ENCODE measurements at places on chromosomes 5 and 9.
A peak's percentile ranks its signal among the peaks of the same experiment; 100 is the strongest.

- DNase-seq = no peak
These were observed 12.6 kb downstream of the JAK2 start for GRCh38 chr9:4997631-4998030.

DNA sequence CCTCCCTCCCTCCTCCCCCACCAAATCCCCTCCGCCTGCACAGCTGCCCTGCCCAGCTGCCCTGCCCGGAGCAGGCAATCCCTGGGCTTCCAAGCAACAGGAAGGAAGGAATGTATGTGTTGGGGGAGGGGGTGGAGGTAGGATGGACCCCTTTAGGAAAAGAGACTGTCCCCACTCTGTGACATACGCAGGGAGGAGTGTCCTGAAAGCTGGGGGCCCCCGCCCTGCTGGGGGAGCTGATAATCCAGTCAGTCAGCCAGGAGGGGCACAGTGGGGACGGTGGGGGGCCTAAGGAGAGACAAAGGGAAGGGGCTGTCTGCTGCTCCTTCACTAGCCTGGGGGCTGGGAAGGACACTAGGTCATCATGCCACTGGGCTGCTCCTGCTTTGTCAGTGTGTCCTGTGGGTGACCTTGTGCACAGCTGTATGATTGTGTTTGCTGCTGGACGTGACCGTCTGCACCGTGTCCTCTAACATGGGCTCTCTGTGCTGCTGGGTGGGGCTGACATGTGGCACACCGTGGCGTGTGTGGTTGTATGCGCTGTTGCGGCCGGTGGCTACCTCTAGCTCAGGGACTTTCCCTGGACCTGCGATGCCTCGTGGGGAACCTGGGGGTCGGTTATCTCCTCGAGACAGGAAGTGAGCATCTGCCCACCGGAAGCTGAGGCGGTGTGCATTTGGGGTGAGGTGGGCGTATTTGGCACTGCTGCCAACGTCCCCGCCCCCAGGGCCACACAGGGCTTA, 3.0 kb downstream of the N4BP3 start:
- DNase-seq = no peak

DNA sequence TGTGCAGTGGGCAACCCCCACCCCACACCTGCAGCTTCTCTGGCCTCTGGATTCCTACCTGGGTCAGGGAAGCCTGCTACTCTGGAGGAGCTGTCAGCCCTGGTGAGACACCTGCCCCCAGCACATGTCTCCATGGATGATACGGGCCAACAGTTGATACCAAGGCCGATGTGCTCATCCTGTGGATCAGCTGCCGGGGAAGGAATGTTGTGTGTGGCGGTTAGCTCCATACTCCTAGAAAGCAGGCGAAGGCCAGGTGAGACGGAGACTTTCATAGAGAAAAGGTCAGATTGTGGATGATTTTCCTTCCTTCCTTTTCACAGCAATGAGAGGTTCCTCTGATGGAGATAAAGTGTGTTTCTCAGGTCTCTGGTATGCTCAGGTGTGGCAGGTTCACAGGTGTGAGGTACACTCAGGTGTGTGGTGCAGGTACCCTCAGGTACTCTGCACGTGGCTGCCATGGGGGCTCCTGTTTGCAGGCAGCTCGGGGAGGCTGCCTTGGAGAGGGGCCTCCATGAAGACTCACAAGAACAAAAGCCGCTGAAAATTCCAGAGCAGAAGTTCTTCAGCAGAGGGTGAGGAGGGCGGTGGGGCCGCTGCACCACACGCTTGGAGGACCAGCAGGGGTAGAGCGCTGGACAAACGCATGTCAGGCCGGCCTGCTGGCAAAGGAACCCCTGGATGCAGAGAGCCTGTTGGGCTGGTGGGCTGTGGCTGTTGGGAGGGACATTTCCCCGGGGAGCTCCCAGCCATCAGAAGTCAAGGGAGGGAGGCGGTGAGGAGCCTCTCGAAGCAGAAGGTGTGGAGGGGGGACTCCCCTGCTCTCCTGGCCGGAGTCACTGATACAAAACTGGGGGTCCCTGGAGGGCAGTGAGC, 5.1 kb upstream of the AHRR start:
- no peak for DNase-seq

DNA sequence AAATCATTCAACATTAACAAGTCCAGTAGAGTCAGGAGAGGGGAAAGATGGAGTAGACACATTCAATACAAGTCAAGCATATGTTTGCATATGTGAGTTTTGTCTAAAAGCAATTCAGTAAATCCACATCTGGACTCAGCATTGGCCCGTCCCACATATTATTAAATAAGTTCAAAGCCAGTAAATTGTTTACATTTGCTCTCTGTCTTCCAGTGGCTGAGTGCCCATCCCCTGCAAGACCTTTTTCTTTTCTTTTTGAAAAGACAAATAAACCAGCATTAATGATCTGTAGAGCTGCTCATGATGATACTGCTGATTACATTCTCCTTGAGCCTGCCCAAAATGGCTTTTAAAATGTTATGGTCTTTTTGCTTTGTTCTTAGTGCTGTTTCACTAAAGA, 71.1 kb downstream of the TNC start:
- DNase-seq = no peak

- DNase-seq = peak; percentile 78
These were observed 750 bp downstream of the DNM1 start for GRCh38 chr9:128203707-128204551.

GRCh38 chr9:23573800-23574199, 252.2 kb downstream of the ELAVL2 start:
- no peak for DNase-seq

GRCh38 chr5:54469622-54470021, 14.1 kb downstream of the HSPB3 start:
- DNase-seq = no peak

DNA sequence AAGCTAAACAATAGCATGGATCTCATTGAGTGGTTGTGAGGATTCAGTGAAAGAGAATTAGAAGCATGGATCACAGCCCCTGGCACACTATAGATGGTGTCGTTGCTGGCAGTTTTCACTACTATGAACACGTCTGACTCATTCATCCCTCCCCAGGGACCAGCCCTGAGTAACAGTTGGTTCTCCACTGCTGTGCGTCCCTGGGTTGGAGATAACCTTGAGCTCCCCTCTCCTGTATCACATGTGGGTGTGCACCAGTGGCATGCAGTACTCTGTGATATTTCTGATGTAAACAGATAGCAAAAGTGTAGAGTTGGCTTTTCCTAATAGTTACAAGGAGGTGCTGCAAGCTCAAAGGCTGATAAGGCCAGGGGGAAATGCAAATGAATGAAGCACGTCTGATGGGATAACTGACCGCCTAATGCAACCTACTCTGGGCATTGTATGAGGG, 8.8 kb upstream of the LCP2 start:
- DNase-seq = peak; percentile 21

DNA sequence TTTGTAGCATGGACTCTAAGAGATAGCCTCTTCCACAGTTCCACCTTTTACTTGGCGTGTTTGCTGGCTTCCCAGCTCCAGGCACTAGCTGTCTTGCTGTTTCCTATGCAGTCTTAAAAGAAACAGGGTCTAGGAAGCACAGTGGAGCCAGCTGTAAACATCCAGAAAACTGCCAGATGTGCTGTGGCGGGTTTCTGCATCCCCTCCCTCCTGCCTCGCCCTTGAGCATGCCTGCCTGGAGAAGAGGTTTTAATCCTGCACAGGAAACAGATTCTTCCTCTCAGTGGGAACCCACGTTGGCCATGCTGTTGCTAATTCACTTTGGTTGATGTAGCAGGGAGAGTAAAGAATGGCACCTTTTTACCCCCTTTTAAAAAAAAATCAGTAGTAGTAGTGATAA, 121.3 kb downstream of the RPS23 start:
- no peak for DNase-seq

- no peak for DNase-seq
These were observed 208.9 kb downstream of the PBX3 start for GRCh38 chr9:125956102-125956501.

- no peak for DNase-seq
These were observed 61.4 kb downstream of the SMIM23 start for GRCh38 chr5:171847026-171847425.

DNA sequence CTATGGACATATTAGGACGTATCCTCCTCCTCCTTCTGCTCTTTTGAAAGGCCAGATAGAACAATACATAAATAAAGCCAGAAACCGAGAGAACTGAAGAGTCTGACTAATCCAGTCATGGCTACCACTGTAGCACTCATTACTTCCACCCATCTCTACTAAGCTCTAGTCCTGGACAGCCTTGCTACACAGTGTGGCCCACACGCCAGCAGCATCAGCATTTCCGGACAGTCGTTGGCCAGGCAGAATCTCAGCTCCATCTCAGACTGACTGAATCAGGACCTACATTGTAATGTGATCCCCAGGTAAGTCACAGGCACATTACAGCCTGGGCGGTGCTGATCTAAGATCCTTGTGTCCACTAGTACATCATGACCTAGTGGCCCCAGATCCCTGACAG, 182.9 kb downstream of the DRD1 start:
- DNase-seq = no peak

GRCh38 chr5:138656916-138657315, 81.7 kb upstream of the HSPA9 start:
- DNase-seq = no peak

GRCh38 chr9:120928015-120928482, 1.5 kb upstream of the TRAF1 start:
- no peak for DNase-seq

GRCh38 chr9:112212926-112213325, 37.8 kb upstream of the SUSD1 start:
- DNase-seq = no peak

- DNase-seq = no peak
These were observed 584 bp downstream of the USP20 start for GRCh38 chr9:129835860-129836223.

GRCh38 chr9:127089631-127090081, 32.8 kb downstream of the ANGPTL2 start:
- no peak for DNase-seq

DNA sequence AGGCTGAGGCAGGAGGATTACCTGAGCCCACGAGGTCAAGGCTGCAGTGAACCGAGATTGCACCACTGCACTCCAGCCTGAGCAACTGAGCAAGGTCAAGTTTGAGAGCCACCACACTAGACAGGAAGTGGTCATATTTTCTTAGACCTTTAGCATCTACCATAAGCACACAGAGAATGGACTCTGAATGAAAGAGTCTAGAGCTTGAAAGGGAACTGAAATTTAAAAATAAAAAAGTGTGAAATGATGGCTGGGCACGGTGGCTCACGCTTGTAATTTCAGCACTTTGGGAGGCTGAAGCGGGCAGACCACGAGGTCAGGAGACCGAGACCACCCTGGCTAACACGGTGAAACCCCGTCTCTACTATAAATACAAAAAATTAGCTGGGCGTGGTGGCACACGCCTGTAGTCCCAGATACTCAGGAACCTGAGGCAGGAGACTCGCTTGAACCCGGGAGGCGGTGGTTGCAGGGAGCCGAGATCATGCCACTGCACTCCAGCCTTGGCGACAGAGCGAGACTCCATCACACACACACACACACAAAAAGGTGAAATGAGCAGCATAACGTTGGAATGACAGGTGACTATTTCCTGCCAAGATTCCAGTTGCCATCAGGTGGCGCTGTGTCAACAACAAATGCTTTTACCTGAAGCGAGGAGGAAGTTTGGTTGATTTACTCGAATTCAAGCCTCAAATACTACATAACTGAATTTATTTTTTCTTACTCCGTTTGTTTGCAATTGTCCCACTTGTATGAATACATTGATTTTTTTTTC, 21.3 kb upstream of the AK3 start:
- peak; percentile 47 for DNase-seq

DNA sequence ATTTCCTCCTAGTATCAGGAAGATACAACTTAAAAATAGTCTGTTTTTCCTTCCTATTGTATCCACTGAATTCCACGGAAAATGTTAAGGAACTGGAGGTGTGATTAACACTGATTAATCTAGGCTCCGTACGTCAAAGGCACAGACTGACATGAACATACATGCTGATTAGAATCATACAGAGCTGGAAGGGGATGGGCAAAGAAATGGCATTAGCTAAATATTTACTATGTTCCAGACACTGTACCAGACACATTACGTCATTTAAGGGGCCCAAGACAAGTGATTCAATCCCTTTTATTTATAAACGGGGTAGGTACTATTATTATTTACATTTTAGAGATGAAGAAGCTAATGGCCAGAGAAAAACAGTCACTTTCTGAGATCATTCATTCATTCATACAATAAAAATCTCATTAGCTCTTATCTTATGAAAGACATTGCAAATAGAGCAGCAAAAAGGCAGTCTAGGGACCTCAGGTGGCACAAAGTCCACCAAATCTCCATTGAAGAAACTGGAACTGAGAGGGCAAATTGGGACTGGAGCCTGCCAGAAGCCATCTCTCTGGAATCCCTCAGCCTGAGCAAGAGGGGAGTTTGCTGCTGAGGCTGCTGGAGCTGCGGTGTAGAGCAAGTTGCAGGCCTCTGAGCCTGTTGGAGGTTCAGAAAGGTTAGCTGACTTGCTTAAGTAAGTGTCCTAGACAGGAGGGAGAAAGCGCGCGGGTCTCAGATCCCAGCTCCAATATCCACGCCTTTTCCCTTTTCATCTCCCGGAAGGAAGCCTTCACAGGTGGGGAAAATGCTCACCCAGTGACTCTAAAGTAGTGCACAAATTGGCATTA, 1.6 kb upstream of the TGFBR1 start:
- no peak for DNase-seq

DNA sequence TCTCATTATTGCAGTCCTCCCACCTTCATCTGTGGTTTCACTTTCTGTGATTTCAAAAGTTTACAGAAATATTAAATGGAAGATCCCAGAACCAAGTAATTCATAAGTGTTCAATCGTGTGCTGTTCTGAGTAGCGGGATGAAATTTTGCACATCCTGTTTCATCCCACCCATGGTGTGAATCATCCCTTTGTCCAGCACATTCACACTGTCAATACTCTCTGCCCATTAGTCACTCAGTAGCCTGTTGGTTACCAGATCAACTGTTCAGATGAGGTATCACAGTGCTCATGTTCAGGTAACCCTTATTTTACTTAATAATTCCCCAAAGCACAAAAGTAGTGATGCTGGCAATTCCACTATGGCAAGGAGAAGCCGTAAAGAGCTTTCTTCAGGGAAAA, 26.8 kb downstream of the FAM81B start:
- peak; percentile 20 for DNase-seq

DNA sequence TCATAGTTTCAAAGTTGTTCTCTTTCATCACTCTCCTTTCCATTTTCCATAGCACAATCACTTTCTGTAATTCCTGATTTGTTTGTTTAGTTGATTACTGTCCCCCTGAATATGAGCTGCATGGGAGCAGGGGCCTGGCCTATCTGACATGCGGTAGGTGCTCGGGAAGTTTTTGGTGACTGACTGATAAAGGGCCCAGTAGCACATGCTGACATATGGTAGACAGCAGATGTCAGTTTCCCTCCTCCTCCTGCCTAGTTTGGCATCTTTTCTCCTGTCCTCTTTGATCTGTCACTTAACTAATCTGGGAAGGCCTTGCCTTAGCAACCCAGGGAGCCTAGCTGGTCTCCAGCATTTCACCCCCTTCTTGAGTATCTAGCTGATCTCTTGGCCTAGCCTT, 14.4 kb downstream of the GALNT12 start:
- no peak for DNase-seq

GRCh38 chr5:175889910-175890684, 18.7 kb downstream of the CPLX2 start:
- DNase-seq = no peak
